ENCODE measurements at places on chromosomes 12 and 14.

- DNase-seq, result no peak
These were observed 19.3 kb downstream of the TBC1D15 start for GRCh38 chr12:71858848-71859247.

DNA sequence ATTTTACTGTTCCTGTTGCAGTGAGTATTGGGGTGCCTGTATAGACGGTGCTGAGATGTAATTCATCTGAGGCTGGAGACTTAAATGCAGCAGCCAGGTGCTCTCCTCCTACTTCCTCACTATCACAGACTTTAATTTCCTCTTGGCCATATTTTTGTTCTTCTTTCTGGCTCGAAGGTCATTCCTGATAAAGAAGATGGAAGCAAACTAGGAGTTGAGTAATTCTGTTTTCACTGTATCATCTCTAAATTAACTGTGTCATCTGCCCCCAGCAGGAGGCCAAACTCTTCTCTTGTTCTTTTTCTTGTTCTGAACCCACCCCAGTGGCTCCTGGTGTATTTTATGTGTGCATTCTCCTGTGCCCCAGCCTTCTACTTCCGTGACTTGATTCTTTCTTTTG is 141.7 kb upstream of the ARHGAP5 start:
- DNase-seq, result no peak

DNA sequence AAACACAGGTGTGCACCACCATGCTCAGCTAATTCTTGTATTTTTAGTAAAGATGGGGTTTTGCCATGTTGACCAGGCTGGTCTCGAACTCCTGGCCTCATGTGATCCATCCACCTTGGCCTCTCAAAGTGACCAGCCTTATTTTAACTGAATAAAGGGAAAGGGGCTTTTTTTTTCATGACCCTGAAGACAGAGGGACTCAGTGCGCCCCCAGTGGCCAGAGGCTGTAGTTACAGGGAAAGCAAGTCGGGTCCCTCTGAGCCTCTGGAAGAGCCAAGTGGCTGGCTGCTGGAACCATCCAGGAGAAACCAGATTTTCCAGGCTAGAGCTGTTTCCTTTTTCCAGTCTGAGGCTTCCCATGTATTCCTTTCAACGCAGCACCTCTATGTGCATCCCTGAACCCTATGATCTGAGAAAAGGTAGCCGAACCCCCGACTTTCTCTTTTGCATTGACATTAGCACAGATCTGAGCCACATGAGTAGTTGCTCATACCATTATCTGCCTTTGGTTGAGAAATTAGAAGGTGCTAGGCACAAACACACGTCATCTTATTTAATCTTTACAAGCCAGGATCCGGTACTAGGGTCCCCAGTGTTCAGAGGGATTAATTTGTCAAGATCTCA is 342.7 kb downstream of the CACNA1C start:
- DNase-seq, result no peak

- DNase-seq, result no peak
These were observed 28.3 kb downstream of the MLXIP start for GRCh38 chr12:122106843-122107242.

- no peak for DNase-seq
These were observed 14.1 kb downstream of the IFT43 start for GRCh38 chr14:75999511-76000190.

- DNase-seq, result no peak
These were observed 421 bp upstream of the RBMS2 start for GRCh38 chr12:56521209-56521589.

- no peak for DNase-seq
These were observed 46.3 kb downstream of the KCNA1 start for GRCh38 chr12:4956054-4956453.

- DNase-seq, result no peak
These were observed 34.9 kb upstream of the HNF1A start for GRCh38 chr12:120943482-120943881.

DNA sequence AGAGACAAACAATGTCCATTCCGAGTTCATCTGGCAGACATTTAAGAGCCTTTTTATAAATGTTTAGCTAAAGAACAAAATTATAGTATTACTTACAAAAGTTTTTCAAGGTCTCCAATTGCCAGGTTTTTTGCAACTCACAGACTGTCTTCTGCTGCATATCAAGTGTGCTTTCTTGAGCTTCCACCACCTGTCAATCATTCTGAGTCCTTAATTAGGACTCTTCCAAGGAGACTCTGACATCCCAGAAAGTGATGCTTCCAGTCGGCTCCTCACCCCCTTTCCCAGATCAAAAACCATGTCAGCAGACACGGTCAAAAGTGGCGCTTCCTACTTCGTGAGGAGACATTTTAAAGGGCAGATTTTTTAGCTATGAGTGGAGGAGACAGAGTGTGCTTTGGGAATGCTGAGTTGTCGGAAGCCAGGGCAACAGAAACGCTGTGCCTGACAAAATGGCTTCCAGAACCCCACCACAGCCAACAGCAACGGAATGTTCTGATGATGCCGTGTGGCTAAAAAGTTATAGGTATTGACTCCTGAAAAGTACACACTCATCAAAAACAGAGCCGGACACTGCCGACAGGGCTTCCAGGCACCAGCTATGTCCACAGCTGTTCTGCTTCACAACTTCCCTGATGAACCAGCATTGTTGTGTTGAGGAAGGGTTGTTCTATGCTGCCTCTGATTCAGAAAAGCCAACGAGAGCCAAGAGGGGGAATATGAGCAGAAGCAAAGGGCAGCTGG is 116.1 kb upstream of the SLC35F4 start:
- no peak for DNase-seq

Data from esophagus squamous epithelium (tissue), 5 donors.